ENCODE measurements at places on chromosomes 2 and 18.

- no peak for DNase-seq
Measured at GRCh38 chr2:2904721-2905350, 472.8 kb downstream of the EIPR1 start.

DNA sequence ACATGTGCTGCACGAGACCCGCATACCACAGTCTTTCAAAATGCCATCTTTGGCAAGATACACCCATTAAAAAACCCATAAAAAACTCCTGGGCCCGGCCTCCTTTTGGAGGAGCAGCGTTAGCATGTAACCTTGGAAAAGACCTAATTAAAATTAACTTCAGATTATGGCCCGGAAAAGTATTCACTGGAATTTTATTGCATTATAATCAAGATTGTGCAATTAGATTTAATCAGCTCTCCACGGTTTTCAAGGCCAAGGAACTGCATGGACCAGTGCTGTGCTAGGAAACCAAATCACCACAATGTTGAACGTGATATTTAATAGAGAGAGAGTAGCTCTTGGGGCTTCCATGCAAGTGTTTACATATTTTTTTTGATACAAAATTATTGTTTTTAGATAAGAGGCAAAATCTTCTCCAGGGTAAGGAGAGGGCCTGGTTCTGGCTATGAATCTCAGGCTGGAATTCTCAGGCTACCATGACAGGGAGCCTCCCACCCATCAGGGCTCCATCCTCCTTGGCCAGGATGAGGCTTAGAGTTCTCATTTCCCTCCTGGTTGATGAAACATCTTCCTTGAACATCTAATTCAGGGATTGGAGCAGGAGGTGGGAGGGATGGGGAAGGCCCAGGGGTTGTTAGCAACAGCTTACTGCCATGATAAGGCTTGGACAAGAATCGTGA is 82.0 kb upstream of the TTC39C start:
- DNase-seq: peak; percentile 17

GRCh38 chr2:164947281-164947680 is 8.0 kb downstream of the SLC38A11 start:
- DNase-seq: no peak

- no peak for DNase-seq
Measured at GRCh38 chr2:81901017-81901416, 1596.5 kb upstream of the LRRTM1 start.

DNA sequence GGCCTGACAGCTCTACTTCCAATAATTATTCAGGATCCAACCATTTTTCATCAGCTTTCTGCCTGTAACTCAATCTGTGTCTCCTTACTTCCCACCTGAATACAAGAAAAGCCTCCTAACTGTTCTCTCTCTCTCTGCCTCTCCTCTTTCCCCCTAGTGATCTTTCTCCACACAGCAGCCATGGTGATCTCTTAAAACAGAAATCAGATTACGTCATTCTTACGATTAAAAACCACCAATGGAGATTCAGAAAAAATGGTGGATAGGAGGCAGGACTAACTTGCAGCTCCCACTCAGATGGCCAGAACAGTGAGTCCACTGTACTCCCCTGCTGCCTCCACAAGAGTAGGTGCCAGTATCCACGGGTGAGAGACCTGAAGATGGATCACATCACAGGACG is 431.7 kb downstream of the MBD2 start:
- DNase-seq: no peak

DNA sequence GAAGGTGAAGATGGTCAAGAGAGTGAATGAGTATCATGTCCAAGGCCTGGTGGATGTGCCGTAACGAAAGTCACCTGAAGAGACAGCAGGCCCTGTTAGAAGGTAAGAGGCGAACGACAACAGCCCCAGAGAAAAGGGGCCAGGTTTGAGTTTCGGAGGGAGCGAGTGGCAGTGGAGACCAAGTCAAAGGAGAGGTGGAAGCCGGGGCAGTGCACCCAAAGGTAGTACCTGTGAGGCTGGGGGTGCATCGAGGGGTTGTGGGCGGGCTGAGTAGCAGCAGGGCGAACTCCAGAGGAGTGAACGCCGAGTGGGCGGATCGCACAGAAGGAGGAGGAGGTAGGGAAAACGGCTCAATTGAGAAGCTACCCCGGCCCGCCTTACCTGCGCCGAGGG is 358 bp downstream of the USP37 start:
- no peak for DNase-seq

DNA sequence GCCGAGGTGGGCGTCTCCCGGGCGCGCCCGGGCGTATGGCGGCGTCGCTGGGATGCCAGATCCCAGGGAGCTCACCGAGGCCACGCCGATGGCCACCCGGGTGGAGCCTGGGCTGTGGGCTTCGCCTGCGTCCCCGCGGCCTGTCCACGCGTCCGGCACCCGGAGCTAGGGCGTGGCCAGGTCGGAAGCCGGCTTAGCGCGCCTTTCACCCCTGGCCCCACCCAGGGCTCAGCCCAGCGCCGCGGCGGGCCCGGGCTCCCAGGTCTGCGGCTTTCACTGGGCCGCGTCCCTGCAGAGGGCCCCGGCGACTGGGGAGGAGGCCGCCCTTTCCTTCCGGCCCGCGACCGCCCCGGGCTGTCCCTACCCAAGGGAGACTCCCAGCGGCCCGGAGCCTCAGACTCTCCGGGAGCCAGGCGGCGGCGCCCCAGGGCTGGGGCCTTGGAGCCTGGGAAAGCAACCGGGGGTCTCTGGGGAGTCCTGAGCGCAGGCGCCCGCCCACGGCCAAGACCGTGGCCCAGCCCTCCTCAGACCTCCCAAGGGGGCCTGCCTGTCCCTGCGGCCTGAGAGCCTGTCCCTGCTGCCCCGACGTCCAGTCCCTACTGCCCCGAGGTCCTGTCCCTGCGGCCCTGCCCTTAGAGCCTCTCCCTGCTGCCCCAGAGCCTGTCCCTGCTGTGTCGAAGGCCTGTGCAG is 36.3 kb upstream of the ITM2C start:
- no peak for DNase-seq

- no peak for DNase-seq
Measured at GRCh38 chr2:182817558-182817957, 48.9 kb downstream of the FRZB start.

- peak; percentile 72 for DNase-seq
Measured at GRCh38 chr18:59661891-59662701, 35.1 kb downstream of the CCBE1 start.

GRCh38 chr2:61962095-61962984 is 56.9 kb downstream of the COMMD1 start:
- no peak for DNase-seq

GRCh38 chr2:64007924-64008323 is 11.3 kb downstream of the VPS54 start:
- no peak for DNase-seq

All from EL (cell line).